ENCODE measurements at places on chromosomes 6 and 20.

GRCh38 chr20:21706261-21707195 is 1.1 kb downstream of the PAX1 start:
- DNase-seq = no peak

DNA sequence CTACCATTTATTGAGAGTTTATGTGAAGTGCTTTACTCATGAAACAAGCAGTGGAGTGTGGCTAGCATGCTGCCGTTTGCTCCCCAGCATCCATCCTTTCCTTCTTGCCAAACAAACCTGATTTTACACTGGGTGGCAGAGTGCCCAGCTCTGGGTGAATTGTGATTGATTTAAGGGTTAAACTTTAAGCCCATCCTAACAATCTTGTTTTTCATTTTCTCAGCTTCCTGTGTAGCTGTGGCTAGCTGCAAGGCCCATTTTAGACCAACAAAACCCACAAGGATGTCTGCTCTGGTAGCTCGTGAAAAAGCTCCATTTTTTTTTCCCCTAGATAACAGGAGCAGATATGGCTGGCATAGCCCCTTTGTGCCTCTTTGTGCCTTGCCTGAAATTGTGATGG is 77.7 kb upstream of the KCNG1 start:
- DNase-seq = no peak

GRCh38 chr6:53038141-53038540 is 27.1 kb upstream of the FBXO9 start:
- no peak for DNase-seq

DNA sequence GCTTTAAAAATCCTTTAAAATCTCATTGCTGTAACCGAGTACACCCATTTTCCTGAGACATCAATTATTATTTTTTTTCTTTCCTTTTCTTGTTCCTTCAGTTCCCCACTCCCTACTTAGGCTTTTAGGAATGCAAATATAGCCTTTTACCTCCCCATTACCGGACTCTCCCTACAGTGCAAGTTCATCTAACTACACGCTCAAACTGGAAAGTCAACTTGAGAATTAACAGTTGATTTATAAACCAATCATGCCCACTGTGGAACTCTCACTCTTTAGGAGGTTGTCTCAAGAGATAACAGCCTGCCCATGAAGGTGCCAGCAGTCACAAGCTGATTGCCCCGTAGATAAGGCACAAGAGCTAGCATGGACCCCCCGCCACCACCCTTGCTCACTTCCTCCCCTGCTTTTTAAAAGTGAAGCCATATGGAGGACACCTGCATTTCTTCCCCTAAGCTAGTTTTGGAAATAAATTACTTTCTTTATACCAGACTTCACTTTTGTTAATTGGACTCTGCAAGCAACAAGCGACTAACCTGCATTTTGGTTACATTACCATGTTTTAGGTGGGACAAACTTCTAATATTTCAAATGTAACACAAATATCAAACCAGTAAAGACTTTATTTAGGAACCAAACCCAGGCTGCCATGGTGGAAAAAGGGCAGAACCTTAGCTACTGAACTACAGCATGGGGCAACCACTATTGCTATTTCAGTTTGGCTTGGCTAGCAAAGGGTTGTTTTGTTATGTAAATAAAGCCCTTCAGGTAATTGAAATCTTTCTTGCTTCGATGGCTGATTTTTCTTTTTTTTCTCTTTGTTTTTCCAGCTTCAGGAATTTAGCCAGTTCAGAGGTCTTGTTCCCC is 34.9 kb downstream of the UBD start:
- no peak for DNase-seq

GRCh38 chr6:21171801-21172200 is 421.8 kb upstream of the SOX4 start:
- DNase-seq = no peak

Measured in stimulated activated CD4-positive, alpha-beta T cell treated with anti-CD3 and anti-CD28 coated beads, Interleukin-1b, Interleukin-23, amount 100 ng/mL, for 4 hours (primary cell).